ENCODE measurements at places on chromosomes 6 and 20.

- DNase-seq = no peak
Observed at GRCh38 chr6:15036690-15037245, 209.1 kb upstream of the JARID2 start.

DNA sequence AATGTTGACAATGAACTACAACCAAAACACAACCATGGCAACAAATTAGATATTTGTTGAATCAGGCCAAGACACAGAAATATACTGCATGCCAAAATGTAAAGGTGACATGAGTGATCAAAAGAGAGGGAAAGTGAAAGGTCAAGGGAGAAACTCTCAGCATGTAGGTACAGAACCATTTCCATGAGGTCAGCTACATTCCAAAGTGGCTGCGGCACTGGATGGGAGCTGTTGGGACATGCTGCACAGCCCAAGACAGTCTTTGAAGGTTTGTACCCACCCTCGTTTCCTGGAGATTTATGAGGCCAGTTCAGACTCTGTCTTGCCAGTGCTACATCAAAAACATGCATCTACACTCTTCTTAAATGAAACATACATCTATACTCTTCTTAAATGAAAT lies 579.9 kb downstream of the BMP2 start:
- no peak for DNase-seq

GRCh38 chr20:58268421-58268821 lies 40.0 kb upstream of the ANKRD60 start:
- no peak for DNase-seq

DNA sequence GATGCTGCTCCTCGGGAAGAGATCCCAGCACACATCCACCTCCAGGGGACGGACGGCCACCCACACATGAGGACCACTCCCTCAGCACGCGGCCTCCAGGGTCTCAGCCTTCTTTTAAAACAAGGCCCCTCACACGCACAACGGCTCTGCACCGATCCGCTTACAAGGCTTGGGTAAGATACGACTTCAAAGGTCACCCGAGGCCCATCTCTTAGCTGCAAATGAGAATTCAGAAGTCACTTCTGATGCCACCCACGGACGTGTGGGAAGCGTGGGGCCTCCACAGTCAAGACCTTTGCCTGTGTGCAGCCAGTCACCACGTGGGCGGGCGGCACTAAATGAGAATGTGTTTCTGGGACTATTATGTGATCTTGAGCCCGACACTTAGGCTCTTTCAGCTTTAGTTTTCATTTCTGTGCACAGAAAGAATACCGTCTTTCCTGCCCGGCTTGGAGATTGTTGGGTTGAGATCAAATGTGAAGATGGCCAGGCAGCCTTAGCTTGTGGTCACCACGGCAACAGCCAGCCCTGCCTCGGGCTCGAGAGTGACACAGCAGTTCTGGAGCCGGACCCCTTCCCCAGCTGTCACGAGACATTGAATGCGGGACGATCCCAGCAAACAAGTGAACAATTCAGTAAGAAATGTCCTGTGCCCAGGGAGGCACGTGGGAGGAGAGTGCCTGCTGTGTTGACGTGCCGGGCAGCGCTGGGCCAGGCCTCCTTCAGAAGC lies 91.6 kb downstream of the RAMACL start:
- no peak for DNase-seq

GRCh38 chr6:3418496-3419060 lies 38.3 kb downstream of the SLC22A23 start:
- no peak for DNase-seq

- DNase-seq = no peak
Observed at GRCh38 chr6:90123831-90124230, 172.8 kb downstream of the BACH2 start.

DNA sequence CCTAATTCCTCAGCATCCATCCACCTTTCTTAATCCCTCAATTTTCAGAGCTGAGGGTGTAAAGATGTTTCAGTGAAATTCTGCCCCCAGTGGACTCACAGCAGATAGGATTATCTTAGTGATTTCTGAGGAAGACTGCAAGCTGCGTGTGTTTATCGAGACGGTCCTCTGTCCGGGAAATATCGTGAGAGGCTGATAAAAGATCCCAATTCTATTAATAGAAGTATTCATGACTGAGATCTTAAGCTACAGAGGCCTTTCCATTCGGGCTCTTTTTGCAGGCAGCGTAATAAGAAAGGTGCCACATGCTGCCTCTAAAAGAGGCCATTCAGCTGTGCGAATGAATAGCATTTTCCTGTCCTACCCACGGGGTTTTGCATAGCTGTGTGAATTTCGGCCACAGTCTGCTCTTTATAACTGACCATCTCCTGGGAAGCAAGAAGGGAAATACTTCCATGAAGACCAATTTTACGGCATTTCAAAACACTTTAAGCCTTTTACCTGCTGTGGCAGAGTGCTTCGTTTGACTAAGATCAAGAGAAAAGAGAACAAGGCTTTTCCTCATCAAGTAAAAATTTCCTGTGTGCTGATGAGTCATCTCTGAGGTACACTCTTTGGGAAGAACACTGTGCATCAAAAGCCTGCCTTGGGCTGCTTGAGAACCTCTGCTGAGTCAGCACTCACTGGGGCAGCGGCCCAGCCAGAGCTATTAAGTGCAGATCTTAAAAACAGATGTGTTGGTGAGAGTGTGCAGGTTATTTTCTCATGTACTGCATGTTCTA lies 208.8 kb downstream of the ARHGAP18 start:
- peak; percentile 89 for DNase-seq

- no peak for DNase-seq
Observed at GRCh38 chr20:13469262-13469661, 169.5 kb downstream of the TASP1 start.

GRCh38 chr6:133559926-133560325 lies 318.8 kb downstream of the EYA4 start:
- DNase-seq = no peak

DNA sequence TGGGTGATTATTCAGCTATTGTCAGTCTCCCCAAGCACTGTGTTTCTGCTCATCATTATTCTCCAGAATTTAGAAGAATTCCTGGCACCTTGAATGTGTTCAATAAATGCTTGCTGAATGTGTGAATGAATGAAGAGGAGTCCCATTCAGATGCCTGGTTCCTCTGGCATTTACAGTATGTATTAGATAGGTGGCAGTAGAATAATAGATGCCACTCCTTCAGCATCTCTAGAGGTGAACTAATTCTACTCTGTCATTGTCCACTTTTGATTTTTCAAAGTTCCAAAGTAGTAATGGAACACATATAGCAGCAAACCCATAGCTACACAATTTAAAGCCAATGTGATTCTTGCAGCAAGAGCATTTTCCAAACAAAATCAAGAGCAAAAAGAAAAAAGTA lies 118.9 kb upstream of the CEP162 start:
- DNase-seq = peak; percentile 7

- DNase-seq = no peak
Observed at GRCh38 chr20:63846128-63846771, 15.0 kb upstream of the ABHD16B start.

GRCh38 chr6:49555951-49556350 lies 5.5 kb downstream of the C6orf141 start:
- no peak for DNase-seq

DNA sequence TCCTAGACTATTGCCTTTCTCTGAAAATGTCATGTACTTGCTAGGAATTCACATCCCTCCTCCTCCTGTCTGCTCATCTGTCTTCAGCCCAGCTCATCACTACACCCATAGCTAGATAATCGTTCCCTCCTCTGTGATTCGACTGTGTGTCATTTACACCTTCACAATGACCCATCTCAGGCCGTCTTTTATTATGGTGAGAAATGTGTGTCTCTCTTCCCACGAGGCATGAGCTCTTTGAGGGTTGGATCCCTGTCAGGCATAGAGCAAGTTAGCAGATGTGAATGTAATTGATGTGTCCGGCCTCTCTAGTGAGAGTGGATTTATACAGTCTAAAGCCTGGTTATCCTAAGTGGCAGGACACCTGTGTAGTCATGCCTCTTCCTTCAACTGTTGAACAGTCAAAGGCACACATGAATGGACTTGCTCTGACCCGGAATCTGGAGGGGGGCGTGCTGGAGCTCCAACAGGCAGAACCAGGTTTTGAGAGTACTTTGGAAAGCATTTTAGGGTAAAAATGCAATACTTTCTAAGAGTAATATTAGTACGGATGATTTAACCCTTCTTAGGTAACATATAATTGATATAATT lies 182.1 kb downstream of the UTRN start:
- no peak for DNase-seq

GRCh38 chr20:39576771-39577170 lies 614.6 kb downstream of the DHX35 start:
- no peak for DNase-seq

- DNase-seq = no peak
Observed at GRCh38 chr20:46004889-46005473, 3.7 kb upstream of the MMP9 start.

- peak; percentile 92 for DNase-seq
Observed at GRCh38 chr20:51750037-51750769, 18.0 kb downstream of the ATP9A start.

GRCh38 chr6:51818520-51819022 lies 268.8 kb downstream of the PKHD1 start:
- DNase-seq = no peak

- DNase-seq = peak; percentile 66
Observed at GRCh38 chr6:137076277-137077068, 31.7 kb upstream of the IL20RA start.

All from lung microvascular endothelial cell (primary cell).